ENCODE measurements at places on chromosomes 12 and 14.

GRCh38 chr14:23431486-23431885 lies 4.0 kb downstream of the MYH7 start:
- DNase-seq = no peak

DNA sequence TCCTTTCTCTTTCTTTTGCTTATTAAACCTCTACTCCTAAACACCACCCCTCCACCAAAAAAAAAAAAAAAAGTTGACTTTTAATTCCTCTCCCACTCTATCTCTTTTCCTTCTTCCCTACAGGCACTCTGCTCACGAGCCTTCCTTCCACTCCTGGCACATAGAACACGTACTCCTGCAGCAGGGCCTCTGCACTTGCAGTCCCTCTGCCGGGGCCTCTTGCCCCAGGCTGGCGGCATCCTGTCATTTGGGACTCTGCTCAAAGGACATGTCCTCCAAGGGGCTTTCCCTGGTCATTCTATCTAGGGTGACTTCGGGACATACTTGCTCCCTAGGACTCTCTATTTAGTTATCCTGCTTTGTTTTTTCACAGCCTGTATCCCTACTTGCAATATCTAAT lies 7.7 kb downstream of the FOS start:
- DNase-seq = no peak

DNA sequence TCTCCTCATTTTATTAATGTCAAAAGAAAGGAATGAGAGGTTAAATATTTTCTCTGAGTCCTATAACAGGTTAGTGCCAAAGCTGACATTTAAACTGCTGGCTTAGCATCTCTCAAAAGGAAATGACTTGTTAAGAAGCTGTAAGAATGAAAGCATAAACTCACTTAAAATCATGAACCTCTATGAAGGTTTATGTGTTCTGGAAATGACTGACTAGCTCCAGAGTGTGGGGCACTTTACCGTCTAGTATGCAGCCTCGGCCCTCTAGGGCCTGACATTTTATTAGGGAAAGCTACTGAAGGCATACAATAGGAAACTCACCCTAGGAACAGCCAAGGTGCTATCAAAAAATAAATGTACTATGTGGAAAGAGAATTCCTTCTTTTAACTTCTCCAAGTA lies 35.1 kb downstream of the SPX start:
- DNase-seq = no peak

- DNase-seq = no peak
These were observed 27.5 kb downstream of the ZC2HC1C start for GRCh38 chr14:75096959-75097358.

GRCh38 chr12:25689996-25690501 lies 137.0 kb upstream of the LMNTD1 start:
- DNase-seq = no peak

DNA sequence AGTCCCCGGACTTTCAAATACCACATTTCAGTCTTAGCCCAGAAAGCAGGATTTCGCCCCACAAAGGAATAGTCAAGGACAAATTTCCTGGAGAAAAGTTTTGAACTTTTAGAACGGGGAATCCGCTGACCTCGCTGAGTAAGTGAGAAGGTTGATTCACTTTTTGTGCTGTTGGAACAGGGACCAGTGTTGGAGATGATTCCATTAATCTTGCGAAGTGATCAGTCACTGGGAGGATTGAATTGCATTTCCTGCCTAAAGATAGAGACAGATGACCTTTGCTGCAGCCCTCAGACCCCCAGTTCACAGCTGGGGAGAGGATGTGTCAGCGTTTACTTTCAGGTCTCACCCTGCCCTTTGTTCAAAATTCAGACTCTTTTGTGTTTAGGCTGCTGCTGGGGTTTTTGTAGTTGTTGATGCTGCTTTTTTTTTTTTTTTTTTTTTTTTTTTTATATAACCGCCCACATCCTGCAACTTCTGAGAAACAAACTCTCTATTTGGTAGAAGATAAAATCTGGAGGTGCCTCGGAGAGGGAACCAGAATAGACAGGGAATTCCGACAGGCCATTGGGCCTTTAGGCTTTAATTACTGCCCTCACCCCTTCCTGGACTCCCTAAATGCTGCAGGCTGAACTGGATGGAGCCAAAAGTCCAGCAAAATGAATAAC lies 9.8 kb upstream of the KDM2B start:
- peak; percentile 72 for DNase-seq

- DNase-seq = no peak
These were observed 618.6 kb downstream of the AACS start for GRCh38 chr12:125683748-125684381.

DNA sequence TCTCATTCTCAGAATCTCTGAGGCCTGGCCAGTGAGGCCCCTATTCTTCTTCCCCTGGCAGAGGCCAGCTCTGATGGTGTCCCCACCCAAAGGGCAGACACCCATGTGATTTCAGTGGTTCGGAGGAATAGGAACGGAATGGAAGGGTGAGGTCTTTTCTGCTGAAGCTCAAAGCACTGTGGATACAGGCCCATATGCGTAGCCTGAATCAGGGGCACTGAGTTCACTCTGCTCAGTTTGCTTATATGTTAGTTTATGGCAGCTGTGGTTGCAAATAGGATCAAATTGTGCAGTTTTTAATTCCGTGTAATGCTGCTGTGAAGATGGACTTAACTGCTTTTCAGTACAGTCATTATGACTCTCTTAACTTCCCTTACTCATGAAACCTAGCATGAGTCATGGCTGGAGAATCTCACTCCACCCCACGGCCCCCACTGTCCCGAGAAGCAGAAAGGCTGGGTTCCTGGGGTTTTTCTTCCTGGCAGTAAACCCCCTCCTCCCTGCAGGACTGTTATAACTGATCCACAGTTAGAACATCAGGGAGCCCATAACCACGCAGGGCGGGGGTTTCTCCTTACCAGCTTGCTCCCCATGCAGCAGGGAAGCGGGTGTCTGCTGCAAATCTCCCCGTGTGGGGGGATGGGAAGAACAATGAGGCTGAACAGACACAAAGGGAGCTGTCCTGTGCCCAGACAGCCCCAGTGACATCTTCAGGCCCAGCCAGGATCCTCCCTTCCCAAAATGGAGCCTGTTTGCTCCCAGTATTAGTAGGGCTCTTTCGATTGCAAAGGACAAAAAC lies 122.7 kb downstream of the SLC38A6 start:
- DNase-seq = no peak

- DNase-seq = no peak
These were observed 40.2 kb downstream of the HSP90AA1 start for GRCh38 chr14:102046337-102047278.

- DNase-seq = no peak
These were observed 134.3 kb downstream of the TTC7B start for GRCh38 chr14:90681929-90682328.

- no peak for DNase-seq
These were observed 106.1 kb upstream of the PLXNC1 start for GRCh38 chr12:94042321-94042720.

- DNase-seq = no peak
These were observed 6.8 kb upstream of the AEBP2 start for GRCh38 chr12:19432309-19433170.

- no peak for DNase-seq
These were observed 8.3 kb downstream of the REC8 start for GRCh38 chr14:24179961-24180796.

- DNase-seq = no peak
These were observed 4.9 kb upstream of the CSAD start for GRCh38 chr12:53185582-53186153.

GRCh38 chr12:110037315-110037714 lies 11.0 kb downstream of the C12orf76 start:
- no peak for DNase-seq
